Naive thymus-derived CD4-positive, alpha-beta T cell (primary cell): ENCODE measurements at places on chromosomes 3 and 15.

DNA sequence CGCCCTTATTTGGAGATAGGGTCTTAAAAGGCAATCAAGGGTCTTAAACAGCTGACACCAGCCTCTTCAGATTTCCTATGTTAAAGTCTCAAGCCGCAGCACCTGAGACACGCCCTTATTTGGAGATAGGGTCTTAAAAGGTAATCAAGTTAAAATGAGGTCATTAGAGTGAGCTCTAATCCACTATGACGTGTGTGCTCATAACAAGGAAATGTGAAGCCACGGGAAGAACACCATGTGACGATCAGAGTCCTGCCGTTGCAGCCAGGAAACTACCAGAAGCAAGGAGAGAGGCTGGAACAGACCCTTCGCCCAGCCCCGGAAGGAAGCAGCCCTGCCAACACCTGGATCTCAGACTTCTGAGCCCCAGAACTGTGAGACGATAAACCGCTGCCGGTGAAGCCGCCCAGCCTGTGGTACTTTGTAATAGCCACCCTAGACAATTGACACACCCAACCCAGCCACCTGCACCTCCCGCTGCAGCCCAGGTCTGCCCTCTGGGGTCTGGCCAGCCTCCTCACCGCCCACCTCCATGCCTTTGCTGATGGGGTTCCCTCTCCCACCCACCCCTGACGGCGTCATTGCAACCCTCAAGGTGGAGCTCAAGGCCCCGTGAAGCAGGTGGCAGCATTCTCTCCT is 137.9 kb downstream of the MEGF11 start:
- DNase-seq = no peak

DNA sequence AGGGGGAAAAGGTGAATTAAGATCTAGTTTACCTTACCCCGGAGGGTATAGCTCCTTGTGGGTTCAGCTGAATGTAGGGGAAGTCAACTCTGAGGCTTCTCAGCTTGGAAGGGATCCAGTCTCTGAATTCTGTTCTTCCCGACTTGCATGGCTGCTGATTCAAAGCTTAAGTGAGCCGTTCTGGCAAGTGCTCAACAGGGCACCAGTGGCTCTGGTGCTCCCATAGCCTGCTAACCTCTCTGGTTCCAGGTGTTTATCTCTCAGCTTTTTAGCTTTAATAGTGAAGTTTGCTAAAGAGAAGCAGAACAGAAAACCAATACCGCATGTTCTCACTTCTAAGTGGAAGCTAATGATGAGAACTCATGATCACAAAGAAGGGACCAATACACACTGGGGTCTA is 46.3 kb upstream of the RBP1 start:
- DNase-seq = no peak

DNA sequence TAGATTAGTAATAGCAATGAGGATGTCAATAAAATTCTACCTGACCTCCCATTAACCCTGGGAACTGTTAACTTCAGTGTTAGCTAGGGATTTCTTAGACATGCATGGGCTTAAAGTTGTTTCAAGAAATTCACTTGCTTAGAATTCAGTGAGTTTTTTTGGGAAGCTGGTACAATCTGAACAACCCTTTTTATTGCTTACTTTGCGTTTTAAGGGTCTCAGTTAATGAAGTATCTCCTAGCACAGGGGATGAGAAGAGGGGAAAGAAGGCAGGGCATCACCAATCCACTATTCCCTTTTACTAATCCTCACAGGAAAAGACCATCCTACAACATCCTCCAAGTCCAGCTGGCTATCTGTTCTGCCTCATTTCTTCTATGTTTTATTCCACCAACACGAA is 334.9 kb downstream of the MAGI1 start:
- no peak for DNase-seq

DNA sequence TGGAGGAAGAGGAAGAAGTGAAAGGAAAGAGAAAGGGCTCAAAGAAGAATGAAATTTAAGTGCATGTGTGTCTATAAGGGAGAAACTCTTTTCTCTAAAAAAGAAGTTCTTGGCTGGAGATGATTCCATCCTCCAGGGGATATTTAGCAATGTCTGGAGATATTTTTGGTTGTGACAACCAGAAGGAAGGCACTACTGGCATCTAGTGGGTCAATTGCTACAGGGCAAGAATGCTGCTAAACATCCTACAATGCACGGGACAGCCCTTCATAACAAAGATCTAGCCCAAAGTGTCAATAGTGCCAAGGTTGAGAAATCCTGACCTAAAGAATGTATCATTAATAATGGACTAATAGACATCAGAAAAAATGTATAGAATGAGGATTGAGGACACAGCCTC is 57.4 kb upstream of the ST3GAL6 start:
- DNase-seq = no peak

GRCh38 chr15:77844798-77845446 is 212.2 kb upstream of the LINGO1 start:
- DNase-seq = no peak

DNA sequence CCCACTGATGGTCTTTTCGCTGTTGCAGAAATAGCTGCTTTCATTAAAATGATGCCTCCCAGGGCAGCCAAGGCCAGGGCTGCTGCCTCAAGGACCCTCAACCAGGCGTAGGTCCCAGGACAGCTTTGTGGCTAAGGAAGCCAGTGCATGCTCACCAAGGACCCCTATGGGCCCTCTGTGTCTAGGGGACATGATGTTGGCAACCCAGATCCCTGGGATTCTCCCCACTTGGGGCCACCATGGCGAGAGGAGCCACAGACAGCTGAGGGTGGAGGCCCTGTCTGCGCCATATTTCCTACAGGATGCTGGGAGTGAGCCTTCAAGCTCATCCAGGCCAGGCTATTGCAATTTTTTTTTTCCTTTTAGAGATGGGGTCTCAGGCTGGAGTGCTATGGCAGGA is 137.2 kb downstream of the CHSY1 start:
- no peak for DNase-seq

- DNase-seq = no peak
Measured at GRCh38 chr15:57384816-57385215, 8.5 kb downstream of the CGNL1 start.

- no peak for DNase-seq
Measured at GRCh38 chr3:123527046-123527445, 57.8 kb downstream of the HACD2 start.

DNA sequence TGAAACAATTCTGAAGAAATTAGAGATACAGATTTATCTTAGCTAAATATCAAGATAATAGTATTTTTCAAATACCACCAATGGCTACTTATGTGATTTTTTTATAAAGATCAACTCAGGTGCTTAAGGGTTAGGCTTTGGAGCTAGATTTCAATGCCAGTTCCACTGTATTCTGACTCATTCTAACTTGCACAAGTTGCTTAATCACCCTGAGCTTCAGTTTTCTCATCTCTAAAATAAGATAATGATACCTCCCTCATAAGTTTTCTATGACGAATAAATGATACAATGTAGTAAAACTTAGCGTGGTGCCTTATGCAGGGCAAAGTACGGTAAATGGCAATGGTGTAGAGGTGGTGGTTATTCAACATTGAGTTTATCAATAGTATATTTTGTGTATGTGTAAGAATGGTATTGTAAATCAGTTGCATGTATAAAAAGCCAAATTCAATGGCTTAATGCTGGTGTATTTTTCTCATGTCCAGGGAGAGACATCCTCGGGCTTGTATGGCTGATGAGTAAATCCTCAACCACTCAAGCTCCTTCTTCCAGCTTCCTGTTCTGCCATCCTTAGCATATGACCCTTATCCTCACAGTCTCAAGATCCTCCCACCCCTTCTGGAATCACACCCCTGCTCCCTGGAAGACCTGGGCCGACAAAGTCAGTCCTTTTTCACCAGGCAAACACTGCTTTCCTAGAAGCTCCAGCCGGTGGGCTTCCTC is 505.9 kb upstream of the CFAP20DC start:
- no peak for DNase-seq

DNA sequence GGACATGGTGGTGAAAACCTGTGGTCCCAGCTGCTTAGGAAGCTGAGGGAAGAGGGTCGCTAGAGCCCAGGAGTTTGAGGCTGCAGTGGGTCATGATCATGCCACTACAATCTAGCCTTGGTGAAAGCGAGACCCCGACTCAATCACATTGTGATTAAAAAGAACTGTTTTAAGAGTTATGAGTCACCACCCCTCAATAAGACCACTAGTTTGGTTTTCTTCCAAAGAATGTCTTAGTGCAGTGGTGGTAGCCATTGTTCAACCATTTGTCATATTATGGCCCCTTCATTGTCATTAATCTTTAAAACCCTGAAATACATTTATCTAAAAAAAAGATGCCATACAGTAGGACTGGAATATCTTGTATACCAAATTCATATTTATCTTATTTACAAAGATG is 48.8 kb downstream of the BLM start:
- no peak for DNase-seq

DNA sequence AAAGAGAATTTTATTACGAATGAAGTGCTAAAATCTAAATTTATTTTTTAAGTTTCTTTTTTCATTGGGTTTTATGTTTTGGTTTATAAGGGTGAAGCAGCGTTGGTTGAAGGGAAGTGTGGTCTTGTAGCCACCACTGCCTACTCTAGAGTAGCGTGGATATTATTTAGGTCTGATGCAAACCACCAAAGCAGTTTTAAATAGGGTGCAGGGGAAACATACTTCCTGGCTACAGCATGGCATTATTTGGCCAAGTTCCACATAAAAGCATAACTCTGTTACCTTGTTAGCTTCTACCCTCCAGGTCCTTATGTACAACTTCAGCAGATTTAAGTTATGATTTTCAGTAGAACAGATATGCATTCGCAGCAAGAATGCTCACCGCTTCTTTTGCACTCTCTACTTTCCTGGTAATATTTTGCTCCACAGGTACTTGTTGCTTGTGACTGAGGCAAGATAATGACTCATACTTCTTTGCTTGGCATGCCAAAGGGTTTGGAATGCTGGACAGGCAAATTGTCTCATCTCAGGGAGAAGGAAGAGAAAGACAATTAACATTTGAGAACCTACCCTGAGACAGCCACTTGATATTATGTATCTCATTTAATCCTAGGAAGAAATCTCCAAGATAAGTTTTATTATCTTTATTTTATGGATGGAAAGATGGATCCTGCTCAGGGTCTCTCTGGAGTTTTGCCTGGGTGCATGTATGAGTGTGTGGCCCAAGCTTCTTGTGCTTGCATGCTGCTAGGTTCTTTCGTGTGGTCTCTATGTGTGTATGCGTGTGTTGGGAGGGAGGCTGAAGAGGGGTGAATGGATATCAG is 5.4 kb downstream of the TGFBR2 start:
- no peak for DNase-seq

- DNase-seq = no peak
Measured at GRCh38 chr3:134082582-134082981, 52.9 kb upstream of the SLCO2A1 start.
